ENCODE measurements at places on chromosomes 3 and 15.

GRCh38 chr3:157467200-157467599 lies 30.6 kb downstream of the PTX3 start:
- DNase-seq, result no peak

DNA sequence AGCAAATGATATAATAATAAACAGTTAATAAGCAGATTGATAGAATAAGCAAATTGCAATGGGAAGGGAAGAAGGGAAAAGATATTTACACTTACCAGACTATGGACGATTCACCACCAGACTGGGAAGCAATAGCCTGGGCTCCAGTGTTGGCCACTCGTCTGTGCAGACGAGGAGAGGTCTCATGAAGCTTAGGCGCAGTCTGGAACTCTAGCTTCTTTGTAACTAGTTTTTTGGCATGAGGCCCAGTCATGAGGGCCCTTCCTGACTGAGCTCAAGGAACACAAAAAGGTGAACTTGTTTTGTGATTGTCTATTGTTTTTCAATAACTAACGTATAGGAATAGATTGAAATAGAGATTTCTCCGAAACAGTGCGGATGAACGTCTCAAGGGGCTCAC lies 63.3 kb upstream of the GATM start:
- peak; percentile 40 for DNase-seq

GRCh38 chr15:40226736-40227135 lies 12.1 kb upstream of the PAK6 start:
- no peak for DNase-seq

GRCh38 chr3:53581671-53582070 lies 87.3 kb downstream of the CACNA1D start:
- no peak for DNase-seq

GRCh38 chr3:43063114-43063513 lies 42.8 kb downstream of the POMGNT2 start:
- no peak for DNase-seq

- DNase-seq, result no peak
These were observed 12.4 kb downstream of the LAMP3 start for GRCh38 chr3:183149915-183150750.

DNA sequence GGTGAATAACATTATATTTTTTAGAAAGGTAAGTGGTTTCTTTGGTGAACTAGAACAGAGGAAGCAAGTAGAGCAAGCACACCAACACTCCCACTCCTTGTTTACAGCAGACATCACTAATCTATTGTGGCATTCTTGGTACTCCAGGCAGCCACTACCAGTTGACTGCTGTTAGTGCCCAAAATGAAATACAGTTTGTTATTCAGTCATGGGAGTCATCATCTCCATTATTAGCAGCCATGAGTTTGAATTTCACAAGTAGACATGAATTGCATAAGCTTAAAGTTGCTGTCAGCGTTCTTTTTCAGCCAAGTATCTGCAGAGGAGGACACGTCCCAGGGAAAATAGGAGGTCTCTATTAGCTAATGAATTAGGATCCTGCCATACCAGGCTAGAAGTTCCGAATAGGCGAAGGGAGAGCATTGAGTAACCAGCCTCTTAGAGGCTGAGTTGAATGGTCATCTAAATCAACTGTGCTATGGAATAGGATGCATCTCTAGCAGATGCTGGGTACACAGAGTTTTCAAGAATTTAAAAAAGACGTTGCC lies 252.7 kb upstream of the ICE2 start:
- DNase-seq, result no peak

GRCh38 chr3:66638717-66639116 lies 137.9 kb upstream of the LRIG1 start:
- DNase-seq, result no peak
